ENCODE measurements at places on chromosomes 6 and 20.

DNA sequence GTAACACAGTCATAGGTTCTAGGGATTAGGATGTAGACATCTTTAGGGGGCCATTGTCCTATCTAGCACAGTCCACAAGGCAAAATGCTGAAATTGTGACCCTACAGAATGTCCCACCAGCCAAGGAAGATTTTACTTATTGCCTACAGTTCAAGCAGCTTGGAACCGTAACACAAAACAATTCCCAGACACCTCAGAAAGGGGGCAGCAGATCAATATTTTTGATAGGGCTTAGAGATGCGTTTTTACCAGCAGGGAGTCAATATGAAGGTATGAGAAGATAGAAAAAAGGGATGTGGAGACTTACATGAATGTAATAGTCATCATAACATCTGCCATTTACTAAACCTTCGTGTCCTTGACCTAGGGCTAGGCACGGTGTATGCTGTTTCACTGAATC, 81.0 kb downstream of the TMEM170B start:
- DNase-seq, result no peak

DNA sequence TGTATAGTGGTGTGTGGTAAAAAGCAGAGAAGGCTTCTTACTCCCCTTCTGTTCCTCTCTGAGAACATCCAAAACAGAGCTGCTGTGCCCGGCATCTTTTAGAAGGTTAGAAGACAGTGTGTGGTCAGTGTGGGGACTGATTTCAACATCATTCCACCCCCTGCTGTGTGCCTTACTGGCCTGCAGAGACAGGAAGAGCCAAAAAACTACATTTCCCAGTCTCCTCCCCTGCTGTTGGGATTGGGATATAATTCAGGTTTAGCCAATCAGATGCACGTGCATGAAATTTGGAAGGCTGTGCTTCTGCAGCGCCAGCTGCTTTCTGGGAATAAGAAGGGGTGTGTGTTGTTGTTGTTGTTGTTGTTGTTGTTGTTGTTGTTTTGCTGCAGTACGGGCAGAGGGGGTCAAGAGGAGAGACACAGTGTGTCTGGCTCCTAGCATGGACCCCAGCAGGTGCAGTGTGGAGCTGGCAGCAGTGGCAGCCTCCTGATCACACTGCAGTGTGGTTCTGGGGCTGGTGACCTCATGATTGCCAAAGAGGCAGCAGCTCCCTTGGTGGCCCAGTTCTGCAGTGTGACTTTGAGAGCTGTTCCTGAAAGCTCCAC, 74.7 kb downstream of the MRPL14 start:
- no peak for DNase-seq

DNA sequence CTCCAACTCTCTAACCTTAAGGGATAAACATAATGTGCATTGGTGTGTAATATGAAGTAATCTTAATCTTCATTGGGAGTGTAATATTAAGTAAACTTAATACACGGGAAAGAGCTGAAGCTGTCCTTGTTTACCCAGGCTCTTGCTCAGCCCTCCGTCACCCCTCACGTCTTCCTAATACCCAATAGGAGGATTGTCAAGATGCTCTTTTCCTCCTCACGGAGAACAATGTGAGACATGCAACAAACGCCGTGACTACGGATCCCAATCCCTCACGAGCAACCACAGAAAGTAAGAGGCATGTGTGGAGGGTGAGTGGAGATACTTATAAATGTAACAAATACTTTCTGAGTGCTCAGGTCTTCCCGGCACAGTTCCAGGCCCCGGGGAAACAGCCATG, 11.0 kb downstream of the KIF16B start:
- no peak for DNase-seq

DNA sequence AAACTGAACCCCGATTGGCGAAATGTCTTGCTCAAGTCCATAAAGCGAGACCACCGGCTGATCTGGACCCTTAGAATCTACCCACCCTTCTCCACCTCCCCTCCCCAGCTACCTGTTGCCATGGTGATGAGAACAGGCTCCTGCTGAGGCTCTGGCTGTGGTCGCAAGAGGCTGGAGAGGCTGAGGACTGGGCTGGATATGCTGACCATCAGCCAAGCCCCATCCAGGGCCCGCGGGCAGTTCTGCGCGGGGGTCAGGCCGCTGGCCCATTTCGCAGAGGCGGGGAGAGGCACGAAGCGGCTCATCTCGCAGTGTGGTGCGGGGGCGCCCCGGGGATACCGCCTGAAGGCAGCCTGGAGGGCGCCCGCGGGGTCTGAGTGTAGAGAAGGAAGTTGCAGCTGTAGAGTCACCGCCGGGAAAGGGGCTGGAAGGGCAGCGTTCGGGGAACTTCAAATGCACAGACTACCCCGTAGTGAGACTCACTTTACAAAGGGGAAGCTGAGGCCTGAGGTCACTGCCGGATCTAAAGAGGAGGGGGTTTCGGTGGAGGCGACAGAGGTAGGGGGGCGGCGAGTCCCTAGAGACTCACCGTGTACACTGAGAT, 671 bp downstream of the TAPBP start:
- no peak for DNase-seq

DNA sequence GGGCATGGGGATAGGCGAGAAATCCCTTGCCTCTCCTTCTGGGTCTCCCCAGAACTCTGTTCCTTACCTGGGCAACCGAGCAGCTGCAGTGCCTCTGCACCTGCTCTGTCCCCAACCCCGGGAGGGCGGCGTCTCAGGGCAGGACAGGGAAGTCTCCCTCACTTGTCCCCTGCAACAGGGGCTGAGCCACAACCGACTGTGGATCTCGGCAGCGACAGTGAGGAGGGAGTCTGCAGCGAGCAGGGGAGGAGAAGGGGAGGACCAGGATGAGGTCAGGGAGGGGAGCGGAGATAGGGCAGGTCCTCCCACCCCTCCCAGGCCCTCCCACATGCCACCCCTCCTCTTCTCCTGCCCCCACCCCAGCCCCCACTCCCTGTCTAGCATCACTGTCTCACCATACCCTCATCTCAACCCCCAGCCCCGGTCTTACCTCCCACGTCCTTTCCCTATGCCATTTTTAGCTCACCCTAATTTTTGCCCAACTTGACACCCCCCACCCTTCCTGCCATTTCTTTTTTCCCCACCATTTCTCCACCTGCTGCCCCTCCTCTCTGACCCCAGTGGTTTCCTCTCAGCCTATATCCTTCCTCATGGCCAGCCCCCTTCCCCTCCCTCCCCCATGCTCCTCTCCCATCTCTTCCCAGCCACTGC, at the start of gene TNXB:
Gene TNXB (minus strand): TSS at position 225 of the 651 bp plus-strand sequence. CDS start 11,140 bp downstream, outside the sequence.
- no peak for DNase-seq

- DNase-seq, result no peak
Measured at GRCh38 chr6:139857143-139857542, 482.7 kb upstream of the CITED2 start.

DNA sequence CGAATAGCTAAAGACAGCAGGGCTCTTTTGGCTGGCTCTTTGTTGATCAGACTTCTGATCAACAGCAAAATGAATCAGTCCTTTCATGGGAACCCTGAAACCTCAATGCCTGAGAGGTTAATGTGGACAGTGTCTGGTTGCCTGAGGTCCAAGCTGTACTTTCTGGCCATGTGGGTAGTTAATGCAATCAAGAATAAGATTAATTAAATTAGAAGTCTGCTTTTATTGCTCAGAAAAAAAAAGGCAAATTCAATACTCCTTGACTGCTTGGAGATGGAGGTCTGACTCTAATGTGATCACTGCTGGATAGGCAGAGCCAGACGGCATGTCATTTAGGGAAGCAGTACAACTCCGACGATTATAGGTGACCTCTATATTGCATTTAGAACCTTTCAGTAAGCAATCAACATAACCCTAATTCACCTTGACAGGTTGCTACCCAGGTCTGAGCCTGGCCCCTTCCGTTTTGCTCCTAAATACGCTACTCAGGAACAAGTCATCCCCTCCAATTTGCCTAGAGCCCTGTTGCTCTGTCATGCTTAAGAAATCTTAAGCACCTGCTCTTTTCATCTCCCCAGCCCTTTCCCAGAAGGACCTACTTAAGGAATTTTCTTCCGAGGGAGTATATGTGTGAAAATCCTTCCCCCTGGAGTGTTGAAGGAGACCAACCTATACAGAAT, 370.0 kb upstream of the SPTLC3 start:
- no peak for DNase-seq

GRCh38 chr6:119628691-119629594, 279.4 kb upstream of the MAN1A1 start:
- DNase-seq, result no peak

DNA sequence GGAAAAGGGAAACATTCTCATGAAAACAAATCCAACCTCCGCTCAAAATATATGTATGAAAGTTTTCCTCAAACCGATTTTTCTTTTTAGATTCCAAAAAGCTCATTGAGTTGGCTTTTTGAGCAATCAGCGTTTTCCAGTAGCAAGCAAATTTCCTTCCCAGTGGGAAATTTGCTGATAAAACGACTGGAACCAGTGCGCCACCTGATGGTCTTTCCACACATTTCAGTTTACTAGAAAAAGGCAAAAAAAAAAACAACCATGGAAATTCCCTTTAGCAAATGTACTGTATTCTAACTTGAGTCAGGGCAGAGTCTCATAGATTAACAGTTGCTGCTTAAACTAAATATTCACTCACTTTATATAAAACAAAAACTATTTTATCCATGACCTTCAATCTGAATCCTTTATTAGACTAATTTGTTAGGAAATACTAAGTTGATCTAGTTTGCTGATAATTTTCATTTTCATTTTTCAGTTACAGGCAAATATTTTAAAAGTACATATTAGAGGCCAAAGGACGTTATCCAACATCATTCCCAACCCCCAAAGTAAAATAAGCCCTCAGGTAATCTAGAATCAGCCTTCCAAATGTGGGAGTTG, 271.5 kb downstream of the FOXA2 start:
- DNase-seq, result no peak
